GM12892 (cell line): ENCODE measurements at places on chromosomes 11 and 22.

DNA sequence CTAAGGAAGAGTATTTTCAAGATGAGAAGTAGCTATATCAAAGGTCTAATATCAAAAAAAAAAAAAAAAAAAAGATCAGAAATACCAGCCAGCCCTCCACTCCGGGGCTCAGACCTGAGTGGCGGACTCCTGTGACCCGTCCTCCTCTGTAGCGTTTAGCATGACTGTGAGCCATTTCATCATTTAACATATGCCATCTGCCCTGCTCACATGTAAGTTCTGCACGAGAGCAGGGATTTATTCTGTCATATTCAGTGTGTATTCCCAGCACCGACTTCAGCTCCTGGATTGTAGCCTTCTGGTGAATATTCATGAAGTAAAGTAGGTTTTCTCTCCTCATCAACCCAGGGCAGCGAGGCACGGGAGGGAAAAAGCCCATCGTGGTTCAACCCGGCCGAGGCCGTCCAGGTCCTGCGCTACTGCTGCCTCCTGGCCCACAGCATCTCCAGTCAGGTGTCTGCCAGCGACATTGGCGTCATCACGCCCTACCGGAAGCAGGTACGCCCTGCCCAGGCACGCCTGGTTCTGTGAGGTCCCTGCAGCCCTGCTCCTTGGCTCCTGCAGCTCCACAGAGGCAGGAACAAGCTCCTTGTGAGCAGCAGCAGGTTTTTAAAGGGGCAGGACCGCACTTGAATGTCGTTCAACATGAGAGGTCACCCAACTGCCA, 12.7 kb upstream of the PANX2 start:
- DNase-seq = no peak

- no peak for DNase-seq
These were observed 794.0 kb downstream of the CNTN5 start for GRCh38 chr11:99814738-99815137.

DNA sequence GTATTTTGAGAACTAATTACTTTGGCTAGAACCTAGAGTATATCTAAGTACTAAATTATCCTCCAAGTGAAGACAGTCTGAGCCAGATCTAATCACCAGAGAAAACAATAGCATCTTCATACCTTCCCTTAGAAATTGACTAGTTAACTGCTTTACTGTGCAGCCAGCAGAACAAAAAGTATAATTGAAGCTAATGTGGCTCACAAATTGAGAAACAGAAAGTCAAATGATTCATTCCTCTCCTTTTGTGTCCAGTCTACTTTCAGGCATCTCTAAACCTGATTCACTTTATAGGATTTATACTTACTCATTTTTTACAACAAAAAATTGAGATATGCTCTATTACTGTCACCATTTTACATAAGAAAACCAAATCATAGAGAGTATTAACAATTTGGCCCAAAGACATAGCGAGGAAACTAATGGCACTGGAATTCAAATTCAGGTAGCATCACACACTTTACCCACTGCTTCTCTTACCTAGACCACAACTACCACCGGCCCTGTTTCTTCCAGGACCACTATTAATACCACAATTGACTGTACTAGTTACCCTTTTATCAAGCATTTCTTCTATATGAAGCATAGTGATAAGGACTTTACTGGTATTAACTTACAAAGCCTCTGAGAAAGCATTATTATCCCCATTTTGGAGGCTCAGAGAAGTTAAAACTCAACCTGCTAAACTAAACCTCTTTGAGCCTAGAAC, 1402.6 kb upstream of the TENM4 start:
- DNase-seq = no peak

DNA sequence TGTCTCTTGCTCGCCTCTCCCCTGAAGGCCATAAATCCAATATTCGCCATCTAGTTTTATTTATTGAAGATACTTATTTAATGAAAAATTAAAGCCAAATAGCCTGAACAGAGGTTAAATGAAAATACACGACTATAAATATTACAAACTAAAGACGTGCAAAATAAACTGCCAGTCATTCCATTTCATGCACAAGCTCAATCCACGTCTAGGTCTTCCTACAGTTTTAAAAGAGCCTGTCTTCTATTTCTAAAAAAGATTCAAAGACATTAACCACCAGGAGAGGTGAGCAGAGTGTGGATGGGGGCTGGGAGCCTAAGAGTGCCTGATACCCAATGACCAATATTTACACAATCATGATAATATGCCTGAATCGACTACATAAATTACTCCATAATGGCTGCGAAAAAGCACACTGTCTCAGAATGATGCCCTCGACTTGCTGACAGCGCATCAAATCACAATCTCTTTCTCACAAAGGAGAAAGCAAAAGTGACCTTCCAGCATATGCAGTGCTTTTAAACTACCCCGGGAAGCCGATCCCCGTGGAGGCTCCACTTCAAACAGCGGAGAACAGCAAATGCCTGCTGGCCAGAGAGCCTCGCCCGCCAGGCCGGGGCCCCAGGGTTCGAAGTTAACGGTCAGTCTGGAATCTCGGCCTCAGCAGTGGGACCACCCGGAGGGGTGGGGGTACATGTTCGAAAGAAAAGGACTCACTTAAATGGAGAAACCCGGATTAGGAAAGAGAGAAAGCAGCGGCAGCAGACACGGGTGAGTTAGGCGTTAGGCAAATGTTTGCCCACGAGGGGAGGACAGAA, 1.7 kb downstream of the FCHSD2 start:
- no peak for DNase-seq

DNA sequence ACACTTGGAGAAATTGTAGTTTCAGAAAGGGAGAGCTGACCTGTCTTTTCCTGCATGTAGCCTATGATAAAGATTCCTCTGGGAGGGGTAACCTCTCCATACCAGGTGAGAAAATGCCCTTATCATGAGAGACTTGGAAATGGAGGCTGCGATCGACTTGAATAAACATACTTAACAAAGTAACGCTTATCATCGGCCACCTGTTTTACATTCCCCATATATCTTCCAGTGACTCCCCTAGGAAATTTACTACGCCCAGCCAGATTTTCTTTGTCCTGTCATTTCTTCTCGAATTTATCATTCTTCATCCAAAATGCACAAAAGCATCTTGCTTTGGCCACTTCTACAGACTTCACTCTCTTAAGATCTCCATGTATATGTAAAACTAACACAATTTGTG, 143.5 kb downstream of the CCDC81 start:
- DNase-seq = no peak

GRCh38 chr22:27489178-27489675, 312.3 kb downstream of the MN1 start:
- no peak for DNase-seq

DNA sequence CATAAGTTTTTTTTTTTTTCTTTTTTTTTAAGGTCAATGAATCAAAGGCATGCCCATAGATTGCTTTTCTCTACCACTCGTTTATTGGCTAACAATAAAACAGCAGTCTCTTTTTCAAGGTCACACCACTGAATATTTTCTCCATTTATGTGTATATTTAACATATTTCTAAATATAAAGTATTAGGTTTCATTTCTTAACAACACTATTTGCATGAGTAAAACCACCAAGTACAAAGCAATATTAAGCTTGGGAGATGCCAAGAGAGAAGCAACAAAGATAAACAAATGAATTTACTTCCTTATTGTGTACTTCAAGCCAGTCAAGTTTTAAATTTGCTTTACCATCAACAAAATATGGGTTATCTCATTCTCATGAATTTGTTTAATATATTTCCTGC, 708.9 kb upstream of the CCDC179 start:
- no peak for DNase-seq

DNA sequence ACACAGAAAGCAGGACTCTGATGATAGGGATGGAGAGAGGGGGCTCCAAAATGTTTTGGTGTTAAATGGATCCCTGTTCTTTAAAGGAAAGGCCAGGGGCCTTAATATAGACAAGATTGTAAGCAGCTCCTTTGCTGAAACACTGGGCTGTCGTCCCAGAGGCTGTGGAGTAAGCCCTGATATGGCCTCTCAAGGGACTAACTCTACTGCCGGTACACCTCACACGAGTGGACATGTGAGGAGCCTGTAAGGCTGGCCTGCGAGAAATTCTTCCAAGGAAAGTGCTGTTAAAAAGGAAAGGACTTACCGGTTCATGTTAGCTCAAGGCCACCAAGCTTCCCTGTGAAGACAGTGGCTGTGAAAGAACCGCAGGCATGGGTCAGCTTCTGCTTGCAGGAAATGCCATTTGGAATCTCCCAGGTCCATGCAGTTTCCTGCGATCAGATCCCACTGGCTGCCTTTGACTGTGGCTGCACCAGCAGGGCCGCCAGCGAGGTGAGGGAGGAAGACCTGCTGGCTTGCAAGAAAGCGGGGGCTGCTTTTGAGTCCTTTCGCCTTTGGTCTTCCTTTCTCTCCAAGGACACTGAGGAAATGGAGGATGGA, 106.6 kb downstream of the PRR5L start:
- DNase-seq = no peak

GRCh38 chr11:74021998-74022397, 13.1 kb upstream of the UCP3 start:
- DNase-seq = no peak

- DNase-seq = no peak
These were observed 128.0 kb downstream of the MICAL2 start for GRCh38 chr11:12238420-12238819.

GRCh38 chr11:117145393-117145761, 1.3 kb downstream of the PAFAH1B2 start:
- DNase-seq = no peak

DNA sequence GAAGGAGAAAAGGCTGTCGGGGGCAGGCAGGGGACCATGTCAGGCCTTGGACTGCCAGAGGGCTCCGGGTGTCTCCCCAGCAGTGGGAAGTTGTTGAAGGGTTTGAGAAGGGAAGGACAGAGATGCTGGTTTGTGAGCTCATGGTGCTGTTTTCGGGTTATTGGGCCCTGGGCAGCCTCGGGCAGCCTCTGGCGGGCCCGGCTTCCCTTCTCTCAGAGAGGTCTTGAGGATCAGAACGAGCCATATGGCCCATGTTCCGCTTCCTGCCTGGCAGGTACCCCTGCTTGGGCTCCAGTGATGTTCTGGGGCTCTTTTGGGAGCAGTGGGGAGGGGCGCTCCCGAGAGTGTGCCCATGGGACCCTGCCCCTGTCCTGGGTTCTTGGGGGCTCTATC, 9.8 kb downstream of the MYRF start:
- DNase-seq = no peak

- no peak for DNase-seq
These were observed 741.1 kb upstream of the LUZP2 start for GRCh38 chr11:23755769-23756168.

- no peak for DNase-seq
These were observed 39.2 kb upstream of the KLHL35 start for GRCh38 chr11:75472081-75472732.

- DNase-seq = no peak
These were observed 19.5 kb downstream of the KIAA0930 start for GRCh38 chr22:45221201-45221600.

GRCh38 chr11:95897731-95898130, 26.2 kb downstream of the MTMR2 start:
- DNase-seq = no peak

GRCh38 chr11:11580841-11581411, 40.9 kb downstream of the GALNT18 start:
- DNase-seq = no peak

GRCh38 chr22:27874185-27874584, 44.9 kb downstream of the PITPNB start:
- no peak for DNase-seq

DNA sequence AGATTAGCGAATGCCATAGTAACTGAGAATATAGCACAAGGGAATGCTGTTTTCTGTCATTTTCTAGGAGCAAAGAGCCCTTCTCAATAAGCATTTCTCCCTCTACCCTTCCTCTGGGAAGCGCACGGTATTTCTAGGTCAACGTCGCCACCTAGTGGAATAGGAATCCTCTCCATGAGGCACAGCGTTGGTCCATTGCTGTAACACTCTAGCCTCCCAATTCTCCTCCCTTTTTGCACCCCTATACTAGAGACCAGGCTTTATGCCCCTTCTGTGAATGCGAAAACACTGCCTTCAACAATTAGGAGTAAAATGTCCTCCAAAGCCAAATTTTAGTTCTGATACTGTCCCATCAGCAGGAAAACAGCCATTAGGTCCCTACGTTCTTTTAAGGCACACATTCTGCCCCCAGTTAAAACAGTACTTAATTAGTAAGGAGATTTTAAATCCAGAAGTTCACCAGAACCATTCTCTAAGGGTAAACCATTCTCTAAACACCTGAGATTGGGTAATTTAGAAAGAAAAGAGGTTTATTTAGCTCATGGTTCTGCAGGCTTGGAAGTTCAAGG, 12.8 kb upstream of the HYLS1 start:
- DNase-seq = no peak

DNA sequence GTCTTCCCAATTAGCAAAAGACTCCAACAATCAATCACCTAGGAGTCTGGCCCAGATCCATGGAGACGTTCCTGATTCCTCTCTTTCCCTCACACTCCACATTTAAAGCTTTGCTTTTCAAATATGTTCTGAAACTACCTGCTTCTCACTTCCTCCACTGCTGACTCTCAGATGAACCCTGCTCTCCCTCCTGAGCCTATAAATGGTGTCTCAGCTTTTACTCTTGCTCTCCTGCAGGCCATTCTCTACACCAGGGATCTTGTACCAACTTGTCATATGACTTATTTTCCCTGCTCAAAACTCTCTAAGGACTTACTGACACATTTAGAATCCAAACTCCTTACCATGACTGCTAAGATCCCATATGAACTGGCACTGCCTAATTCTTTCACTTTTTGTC, 138.4 kb upstream of the DDI1 start:
- DNase-seq = no peak

DNA sequence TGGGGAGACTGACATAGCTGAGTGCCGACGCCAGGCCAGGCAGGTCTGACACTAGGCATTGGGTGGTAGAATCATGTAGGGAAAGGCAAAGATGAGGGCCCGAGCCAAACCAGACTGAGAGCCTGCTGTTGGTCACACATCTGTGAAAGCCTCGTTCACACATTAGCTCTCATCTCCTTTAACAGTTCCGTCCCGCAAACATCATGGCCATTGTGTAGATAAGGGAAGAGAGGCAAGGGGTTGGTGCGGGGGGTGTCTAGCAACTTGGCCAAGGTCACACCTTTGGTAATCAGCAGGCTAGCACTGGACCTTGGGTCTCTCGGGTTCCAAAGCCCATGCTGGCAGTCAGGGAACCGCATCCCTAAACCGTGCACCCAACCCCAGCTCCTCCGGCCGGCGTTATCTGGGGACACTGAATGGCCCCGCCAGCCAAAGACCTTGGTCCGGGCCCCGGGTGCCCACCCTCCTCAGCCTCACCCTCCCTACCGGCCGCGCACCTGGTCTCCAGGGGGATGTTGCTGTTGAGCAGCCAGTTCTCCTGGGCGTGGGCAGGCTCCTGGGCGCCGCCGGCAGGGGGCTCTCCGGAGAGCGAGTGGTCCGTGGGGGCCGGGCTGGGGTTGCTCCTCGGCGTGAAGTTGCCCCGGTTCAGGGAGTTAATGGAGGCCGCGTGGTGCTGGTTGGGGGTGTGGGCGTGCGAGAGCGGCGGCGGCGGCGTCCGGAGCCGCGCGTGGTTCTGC, 328.3 kb upstream of the NARS2 start:
- no peak for DNase-seq

- DNase-seq = no peak
These were observed 15.0 kb downstream of the CLDN5 start for GRCh38 chr22:19509191-19509590.

GRCh38 chr11:34348919-34349318, 8.9 kb downstream of the ABTB2 start:
- DNase-seq = no peak
